ENCODE measurements at places on chromosomes 16 and 17.

DNA sequence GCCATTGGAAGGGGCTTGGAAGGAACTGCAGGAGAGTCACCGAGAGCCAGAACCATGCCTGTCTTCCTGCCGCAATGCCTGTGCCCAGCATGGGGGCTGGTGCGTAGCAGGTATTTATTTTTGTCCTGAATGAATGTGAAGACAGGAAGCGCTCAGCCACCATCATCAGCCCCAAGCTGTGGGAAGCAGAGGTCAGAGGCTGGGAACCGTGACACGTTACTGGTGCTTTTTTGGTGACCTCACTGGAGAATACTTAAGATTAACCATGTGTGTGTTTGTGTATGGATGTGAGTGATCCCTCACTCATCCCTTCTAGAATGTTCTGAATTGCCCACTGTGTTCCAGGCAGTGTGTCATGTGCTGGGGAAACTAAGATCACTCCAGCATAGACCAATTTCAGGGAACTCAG is 343.8 kb downstream of the SNX29 start:
- DNase-seq: no peak

- DNase-seq: no peak
Measured at GRCh38 chr16:19153876-19154275, 14.2 kb upstream of the SYT17 start.

GRCh38 chr16:72182976-72183375 is 11.0 kb upstream of the PMFBP1 start:
- no peak for DNase-seq

- no peak for DNase-seq
Measured at GRCh38 chr17:1315891-1316403, 36.5 kb downstream of the TRARG1 start.

DNA sequence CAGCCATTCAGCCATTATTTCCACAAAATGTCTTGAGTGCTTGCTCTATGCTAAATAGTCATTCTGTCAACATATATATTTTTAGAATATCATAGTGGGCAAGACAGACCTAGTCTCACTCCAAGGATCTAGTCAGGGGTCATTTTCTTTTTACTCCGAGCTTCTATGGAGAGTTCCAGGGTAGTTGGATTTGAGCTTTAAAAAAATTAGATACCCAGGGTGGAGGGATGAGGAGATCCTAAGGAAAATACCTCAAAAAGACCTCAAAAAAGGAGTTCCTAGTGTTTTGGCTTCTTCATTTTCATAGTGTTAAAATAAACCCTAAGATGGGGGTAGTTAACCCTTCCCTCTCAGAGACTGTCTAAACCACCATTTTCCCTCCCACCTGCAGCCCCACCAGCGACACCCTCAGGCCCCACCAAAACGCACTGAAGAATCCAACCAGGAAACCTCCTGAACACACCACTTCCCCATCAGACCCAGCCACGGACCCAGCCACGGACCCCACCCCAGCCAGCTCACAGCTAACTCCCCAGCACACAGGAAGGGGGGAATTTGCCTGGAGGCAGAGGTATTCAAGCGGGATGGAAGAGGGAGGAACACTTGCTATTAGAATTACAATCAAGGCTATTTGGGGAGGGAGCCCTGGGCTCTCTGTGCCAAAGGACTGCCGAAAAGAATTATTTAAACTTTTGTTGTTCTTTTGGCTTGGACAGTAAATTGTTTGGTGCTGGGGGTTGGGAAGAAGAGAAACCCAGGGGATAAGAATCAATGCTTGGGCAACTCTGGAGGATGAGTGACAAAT is 2.2 kb downstream of the ETV4 start:
- no peak for DNase-seq

GRCh38 chr16:87046235-87046634 is 271.0 kb downstream of the C16orf95 start:
- peak; percentile 46 for DNase-seq

DNA sequence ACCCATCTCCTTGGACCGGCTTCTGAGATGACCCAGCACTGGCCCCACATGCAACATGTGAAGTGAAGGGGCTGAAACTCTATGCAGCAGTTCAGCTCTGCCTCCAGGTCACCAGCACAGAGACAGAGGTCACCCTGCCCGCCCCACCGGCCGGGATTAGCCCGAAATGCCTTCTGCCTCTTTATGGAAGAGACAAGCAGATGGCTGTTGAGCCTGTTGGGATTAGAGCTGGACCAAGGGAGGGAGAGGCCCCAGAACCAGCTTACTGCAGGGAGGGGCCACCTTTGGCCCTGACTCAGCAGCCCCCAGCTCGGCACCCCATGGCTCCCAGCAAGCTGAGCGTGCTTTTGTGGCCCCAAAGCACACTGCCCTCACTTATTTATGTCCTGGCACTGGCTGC is 5.7 kb downstream of the AIPL1 start:
- no peak for DNase-seq

DNA sequence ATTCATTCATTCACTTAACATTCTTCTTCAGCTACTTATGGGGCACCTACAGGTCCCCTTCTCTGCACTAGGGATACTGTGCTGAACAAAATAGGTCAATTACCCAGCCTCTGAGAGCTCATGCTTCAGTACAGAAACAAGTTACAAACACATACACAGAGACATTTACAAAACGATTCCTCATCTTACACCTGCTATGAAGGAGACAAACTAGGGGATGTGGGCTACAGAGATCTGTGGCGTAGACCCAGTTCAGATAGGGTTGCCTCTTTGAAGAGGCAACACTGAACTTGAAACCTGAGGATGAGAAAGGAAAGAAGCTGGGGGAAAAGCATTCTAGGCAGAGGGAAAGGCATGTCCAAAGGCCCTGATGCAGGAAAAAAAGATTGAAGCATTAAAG is 5.2 kb downstream of the IL21R start:
- DNase-seq: no peak

DNA sequence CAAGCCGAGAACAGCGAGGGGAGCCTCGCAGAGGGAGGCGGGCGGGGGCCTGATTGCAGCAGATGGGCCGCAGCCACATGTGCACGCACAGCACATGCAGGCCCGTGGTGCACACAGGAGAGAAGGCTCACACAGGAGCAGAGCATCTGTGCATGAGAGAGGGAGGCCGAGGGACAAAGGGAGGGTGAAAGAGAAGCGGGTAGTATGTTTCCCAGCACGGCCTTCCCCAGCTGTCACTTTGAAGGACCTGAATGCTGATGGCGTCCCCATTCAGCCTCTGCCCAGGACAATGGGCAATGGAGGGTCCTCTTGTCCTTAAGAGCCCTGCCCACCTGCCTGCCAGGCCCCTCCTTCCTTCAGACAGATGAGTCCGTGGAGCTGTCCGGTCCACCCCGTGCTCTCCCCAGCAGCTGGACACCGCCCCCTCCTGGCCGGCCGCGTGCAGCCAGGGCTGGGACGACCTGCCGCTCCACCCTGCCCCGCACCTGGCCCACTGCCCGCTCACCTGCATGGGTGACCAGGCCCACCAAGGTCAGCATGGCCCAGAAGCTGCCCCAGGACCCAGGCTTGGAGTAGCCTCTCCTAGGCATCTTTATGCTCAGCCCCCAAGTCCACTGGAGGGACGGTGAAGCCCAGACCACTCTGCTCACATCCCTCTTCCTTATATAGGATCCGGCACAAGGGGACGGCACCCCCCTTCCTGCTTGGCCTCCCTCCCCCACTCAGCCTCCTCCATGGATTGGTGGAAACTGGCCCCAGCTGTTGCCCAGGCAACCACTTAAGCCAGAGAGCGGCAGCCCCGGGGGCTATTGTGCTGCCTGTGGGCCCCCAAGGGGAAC is at the start of gene BTBD17:
Gene BTBD17 (minus strand): TSS at position 639 of the 839 bp plus-strand sequence. CDS start 49 bp downstream, at position 590.
- DNase-seq: peak; percentile 80

- peak; percentile 86 for DNase-seq
Measured at GRCh38 chr17:31558748-31559583, 167.5 kb downstream of the RAB11FIP4 start.

DNA sequence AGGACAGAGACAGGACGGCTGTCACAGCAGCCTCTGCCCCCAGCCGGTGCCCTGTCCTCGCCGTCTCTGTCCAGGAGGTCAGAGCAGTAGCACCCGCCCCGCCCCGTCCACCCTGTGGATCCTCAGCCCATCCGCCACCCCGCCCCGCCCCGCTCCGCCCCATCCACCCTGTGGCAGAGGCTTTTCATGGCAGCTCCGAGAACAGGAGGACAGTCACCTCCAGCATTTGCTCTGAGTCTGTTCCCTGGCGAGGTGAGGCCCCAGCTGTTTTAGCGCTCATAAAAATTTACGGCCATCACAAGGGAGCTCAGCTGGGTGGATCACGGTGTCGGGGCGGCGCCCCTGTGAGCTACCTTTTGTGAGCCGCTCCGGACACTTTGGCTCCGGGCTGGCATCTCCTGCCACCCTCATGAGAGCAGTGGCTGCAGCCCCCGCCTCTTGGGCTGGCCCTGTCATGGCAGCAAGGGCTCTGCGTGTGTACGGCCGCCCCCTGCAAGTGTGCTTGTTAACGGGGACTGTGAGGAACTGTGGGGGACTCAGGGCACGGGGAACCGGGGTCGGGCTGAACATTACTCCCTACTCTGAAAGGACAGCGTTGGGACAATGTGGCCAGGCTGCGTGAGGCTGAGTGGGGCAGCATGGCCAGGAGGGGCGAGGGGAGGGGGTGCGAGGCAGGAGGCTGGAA is 32.3 kb upstream of the GNG13 start:
- no peak for DNase-seq

DNA sequence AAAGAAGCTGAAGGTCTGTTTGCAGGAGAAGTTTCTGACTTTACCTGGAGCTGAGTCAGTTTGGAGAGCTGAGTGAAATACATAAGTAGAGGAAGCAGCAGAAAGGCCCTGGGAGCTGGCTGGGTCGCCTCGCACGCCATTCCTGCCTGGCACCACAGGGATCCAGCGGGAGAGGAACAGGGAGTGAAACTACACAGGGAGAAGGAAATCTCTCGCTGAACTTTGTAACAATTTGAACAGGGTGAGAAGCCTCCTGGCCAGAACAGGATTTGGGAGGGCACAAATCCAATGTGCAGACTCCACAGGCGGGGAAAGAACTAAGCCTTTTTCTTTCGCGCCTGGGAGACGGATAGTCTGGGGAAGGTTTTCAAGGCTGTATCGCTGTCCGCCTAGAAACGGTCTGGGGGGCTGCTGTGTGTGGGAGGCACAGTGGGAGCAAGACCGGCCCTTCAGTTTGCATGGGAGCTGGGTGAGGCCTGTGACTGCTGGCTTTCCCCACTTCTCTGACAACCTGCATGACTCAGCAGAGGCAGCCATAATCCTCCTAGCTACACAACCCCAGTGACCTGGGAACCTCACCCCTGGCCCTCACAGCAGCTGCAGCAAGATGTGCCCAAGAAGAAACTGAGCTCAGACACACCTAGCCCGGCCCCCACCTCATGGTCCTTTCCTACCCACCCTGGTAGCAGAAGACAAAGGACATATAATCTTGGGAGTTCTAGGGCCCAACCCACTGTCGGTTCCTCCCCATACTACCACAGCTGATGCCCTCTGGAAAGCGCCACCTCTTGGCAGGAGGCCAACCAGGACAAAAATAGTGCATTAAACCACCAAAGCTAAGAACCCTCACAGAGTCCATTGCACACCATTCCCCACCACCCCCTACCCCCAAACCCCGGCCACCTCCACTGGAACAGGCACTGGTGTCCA is 778.6 kb downstream of the KCNJ2 start:
- no peak for DNase-seq

DNA sequence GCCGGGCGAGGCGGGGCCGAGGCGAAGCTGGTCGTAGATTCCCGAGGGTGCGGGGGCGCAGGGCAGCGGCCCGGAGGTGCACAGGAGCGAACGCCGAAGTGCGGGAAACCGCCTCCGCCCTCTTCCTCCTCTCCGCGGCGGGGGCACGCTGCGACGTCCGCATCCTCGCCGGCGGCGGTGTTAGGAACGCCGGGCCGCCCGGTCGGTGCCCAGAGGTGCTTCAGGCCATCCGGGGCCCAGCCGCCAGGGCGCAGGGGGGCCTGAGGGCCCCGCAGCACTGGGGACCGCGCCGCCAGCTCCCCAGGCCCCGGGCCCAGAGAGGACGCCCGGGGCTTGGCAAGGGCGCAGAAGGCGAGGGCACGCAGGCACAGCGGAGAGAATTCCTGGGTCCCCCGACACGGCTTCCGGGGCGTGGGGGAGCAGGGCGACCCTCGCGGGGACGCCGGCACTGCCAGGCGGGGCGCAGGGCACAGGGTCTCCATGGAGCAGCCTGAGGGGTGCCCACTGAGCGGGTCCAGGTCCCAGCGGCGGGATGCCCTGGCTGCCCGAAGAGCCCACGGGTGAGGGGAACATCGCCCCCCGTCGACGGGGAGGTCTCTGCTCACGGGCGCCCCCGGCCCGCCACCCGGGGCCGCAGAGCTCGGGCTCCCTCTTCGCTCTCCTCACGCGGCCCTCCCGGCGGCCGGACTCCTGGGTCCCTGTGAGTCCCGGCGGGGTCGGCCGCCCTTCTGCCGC is 576 bp downstream of the EPOP start:
- DNase-seq: peak; percentile 72

GRCh38 chr16:79265701-79266100 is 334.8 kb downstream of the MAF start:
- no peak for DNase-seq

GRCh38 chr17:51857052-51857597 is 301.4 kb downstream of the CA10 start:
- DNase-seq: no peak

- no peak for DNase-seq
Measured at GRCh38 chr17:58991718-58992331, 114.9 kb downstream of the TRIM37 start.

GRCh38 chr16:75019007-75019406 is 20.2 kb downstream of the ZNRF1 start:
- DNase-seq: no peak

GRCh38 chr16:23807028-23807427 is 28.8 kb upstream of the PRKCB start:
- DNase-seq: no peak

GRCh38 chr16:1188432-1189189 is 35.7 kb downstream of the CACNA1H start:
- DNase-seq: peak; percentile 81

DNA sequence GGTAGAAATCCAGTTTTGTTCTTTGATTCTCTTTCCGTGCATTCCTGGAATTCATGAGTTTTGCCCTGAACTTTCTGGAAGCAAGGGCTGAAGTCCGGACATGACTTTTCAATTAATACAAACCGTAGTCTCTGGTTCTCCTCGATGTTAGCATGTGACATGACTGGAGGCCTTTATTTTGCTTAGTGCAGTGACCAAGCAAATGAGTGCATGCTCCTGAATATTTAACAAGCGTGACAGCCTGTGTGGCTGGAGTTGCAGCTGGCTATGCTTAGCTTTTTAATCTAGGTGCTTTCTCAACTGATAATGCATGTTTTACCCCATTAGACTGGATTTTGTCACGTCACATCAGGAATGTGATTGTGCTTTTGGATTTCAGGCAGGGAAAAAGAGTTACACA is 302.1 kb downstream of the MAP2K6 start:
- DNase-seq: no peak

DNA sequence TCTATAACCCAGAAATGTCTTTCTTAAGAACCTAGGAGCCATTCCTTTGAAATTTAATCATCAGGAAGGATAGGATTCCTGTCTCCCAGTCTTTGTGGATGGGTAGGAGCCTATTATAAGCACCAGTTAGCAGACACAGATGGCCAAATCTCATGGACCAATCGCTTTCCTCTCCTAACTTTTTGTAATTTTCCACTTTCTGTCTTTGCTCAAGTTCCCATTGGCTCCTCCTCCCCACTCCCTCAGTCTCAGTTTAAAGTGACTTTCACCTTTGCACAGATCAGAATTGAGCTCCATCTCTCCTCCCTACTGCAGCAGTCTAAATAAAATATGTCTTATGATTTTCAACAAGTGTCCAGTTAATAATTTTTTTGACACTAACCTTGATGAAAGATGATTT is 192.3 kb downstream of the HS3ST3A1 start:
- no peak for DNase-seq
